ENCODE measurements at places on chromosomes 4 and X.

GRCh38 chr4:121706595-121707021 lies 9.8 kb upstream of the ANXA5 start:
- DNase-seq, result no peak

DNA sequence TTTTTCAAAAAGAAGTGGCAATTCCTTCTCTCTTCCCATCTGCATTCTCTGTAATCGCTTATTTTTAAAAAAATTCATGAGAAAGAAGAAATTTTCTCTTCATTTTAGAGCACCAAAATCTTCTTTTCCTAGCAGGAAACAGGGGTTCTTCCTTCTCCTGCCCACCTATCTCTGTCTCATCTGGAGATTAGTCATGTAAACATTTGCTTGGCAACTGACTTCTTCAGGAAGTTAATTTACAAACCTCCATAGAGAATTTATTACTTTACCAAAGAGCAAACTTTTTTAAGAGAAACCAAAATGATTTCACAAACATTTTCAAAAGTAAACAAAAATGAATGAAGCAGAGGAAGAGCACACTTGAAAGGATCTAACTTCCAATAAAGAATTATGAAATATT lies 13.5 kb downstream of the TTC29 start:
- DNase-seq, result no peak

GRCh38 chrX:39157796-39158195 lies 356.5 kb downstream of the MID1IP1 start:
- DNase-seq, result no peak

- no peak for DNase-seq
These were observed 56.1 kb upstream of the TMEM131L start for GRCh38 chr4:153409924-153410501.

GRCh38 chrX:102715967-102716366 lies 3.7 kb downstream of the GPRASP2 start:
- no peak for DNase-seq
